ENCODE measurements at places on chromosomes 12 and 14. TPM values are rescaled to one million over a fixed set of nuclear protein-coding genes. Genes with fewer than 3 reads are reported as not detected.

TC2N gene
- total RNA-seq: 105 TPM

IPO8 gene
- 45.4 TPM for total RNA-seq

CCDC198 gene
- total RNA-seq: 97.8 TPM

DCN gene
- total RNA-seq: 314 TPM

PLA2G1B gene
- 11,984 TPM for total RNA-seq

SDSL gene
- total RNA-seq: 15.2 TPM

PRICKLE1 gene
- 3.6 TPM for total RNA-seq

LTBP2 gene
- 20.4 TPM for total RNA-seq

CLMN gene
- 53.7 TPM for total RNA-seq

DUSP16 gene
- 32.9 TPM for total RNA-seq

SIX1 gene
- total RNA-seq: not detected

BEGAIN gene
- total RNA-seq: 28.7 TPM

IGF1 gene
- total RNA-seq: 15.8 TPM

CFAP73 gene
- total RNA-seq: not detected

GAS2L3 gene
- 2.1 TPM for total RNA-seq

SLC17A8 gene
- not detected for total RNA-seq

DNAJC22 gene
- 10.9 TPM for total RNA-seq

RBP5 gene
- not detected for total RNA-seq

MFAP5 gene
- total RNA-seq: 33.0 TPM

SERPINA1 gene
- 86.4 TPM for total RNA-seq

CELA1 gene
- not detected for total RNA-seq

SERPINA3 gene
- 396 TPM for total RNA-seq

PZP gene
- total RNA-seq: not detected

SCAF11 gene
- total RNA-seq: 104 TPM

TPPP2 gene
- total RNA-seq: not detected

STYK1 gene
- 0.26 TPM for total RNA-seq

TAMALIN gene
- 19.4 TPM for total RNA-seq

AKAP3 gene
- 3.4 TPM for total RNA-seq

IFNG-AS1 gene
- total RNA-seq: not detected

PDZRN4 gene
- 0.52 TPM for total RNA-seq

GPR137C gene
- total RNA-seq: not detected

GNB3 gene
- 0.52 TPM for total RNA-seq

LMO3 gene
- total RNA-seq: 46.2 TPM

SLC35E3 gene
- total RNA-seq: 2.1 TPM

NFATC4 gene
- 19.8 TPM for total RNA-seq

RDH12 gene
- 3.6 TPM for total RNA-seq

POTEG gene
- not detected for total RNA-seq

ERH gene
- 35.5 TPM for total RNA-seq

OR2AP1 gene
- total RNA-seq: not detected

TMEM132C gene
- total RNA-seq: 4.4 TPM

RFX4 gene
- total RNA-seq: not detected

RAB5B gene
- 33.9 TPM for total RNA-seq

SLC38A4 gene
- total RNA-seq: 8.0 TPM

SLC24A4 gene
- not detected for total RNA-seq

SYNE3 gene
- total RNA-seq: 7.3 TPM

KRT79 gene
- not detected for total RNA-seq

SOAT2 gene
- not detected for total RNA-seq

TRIM9 gene
- 0.78 TPM for total RNA-seq

TGM1 gene
- 13.8 TPM for total RNA-seq

KIF5A gene
- total RNA-seq: 0.33 TPM

HOXC11 gene
- not detected for total RNA-seq
